Panc1 (cell line): ENCODE measurements at places on chromosomes 1 and 21.

- no peak for DNase-seq
Observed at GRCh38 chr1:178101266-178101630, 7.3 kb downstream of the RASAL2 start.

- no peak for DNase-seq
Observed at GRCh38 chr1:117499071-117499470, 106.8 kb upstream of the TENT5C start.

- no peak for DNase-seq
Observed at GRCh38 chr1:170701962-170702361, 38.0 kb downstream of the PRRX1 start.

DNA sequence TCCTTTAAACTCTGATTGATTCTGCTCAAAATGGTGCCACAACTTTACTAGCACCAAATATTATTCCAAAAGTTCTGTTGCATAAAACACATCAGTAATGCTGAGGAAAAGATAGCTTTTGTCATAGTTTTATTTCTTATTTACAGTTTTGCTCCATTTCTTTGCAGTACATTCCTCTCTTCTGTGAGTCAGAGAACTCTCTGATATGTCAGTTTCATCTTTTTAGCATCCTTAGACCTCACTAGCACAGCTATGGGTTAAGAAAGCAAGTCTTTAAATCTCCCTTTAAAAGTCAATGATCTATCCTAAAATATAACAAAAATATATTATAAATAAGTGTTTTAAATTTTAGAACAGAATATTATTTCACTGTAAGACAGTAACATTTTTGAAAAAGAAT, 356.6 kb upstream of the SNX7 start:
- DNase-seq: no peak

DNA sequence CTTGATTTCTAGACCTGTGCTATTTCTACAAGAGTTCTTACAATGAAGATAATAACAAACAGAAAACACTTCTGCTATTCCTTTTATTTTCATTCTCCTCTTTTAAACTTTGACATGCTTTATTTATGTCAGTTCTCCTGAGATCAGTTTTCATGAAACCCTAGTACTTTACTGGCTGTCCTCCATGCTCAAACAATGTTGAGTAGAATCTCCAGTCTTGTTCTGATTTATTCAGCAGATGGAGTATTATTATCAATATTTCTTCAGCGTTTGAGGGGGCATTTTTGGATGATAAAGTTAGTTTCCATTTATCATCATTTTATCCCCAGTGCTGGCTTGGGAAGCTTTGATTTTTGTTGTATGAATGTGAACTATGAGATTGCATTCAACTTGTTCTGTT, 85.9 kb upstream of the WARS2 start:
- no peak for DNase-seq

- no peak for DNase-seq
Observed at GRCh38 chr1:162070094-162070748, 730 bp downstream of the NOS1AP start.

DNA sequence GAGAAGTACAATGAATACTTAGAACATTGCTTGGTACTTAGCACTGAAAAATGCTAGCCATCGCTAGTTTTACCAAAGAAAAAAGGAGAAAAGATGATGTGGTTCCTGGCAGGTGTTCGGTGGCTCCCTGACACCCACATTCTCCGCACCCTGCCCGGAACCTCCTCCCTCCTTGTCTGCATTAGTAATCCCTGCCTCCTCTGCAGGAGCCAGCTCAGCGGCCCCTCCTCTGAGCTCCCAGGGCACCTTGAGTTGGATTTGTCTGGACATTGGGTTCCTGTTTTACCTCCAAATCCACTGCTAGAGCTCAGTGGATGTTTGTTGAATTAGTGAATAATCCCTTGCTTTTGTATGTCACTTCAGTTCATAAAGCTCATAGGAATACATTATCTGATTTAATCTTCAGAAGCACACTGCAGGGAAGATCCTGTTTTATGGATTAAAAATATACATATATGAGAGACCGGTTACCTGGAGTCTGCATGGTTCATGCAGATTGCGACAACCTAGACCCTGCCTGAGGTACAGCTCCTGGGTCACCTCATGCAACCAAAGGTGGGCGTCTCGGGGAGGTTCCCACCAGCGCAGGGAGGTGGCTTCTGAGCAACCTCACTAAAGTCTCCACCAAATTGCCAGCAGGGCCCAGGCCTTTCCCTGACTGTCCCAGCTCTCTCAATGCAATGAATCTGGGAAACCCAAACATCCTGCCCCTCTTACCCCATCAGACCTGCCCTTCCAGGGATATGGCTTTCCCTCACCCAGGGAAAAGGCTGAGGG, 24.2 kb downstream of the PCAT6 start:
- no peak for DNase-seq

DNA sequence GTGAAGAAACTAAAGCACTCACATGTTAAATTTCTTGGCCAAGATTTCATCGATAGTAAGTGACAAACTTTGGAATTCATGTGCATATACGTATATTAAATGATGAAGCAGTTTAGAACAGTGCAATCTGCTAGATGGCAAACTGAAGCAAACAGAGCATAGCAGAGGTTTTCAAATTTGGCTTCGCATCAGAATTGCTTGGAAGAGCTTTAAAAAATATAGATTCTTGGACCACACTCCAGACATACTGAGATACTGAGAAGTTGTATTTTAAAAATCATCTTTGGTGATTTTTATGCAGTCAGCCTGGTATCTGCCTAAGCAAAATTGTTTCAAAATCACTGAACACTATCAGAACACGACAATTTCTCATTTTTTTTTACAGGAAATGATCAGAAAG, 709.2 kb downstream of the PLA2G4A start:
- no peak for DNase-seq

DNA sequence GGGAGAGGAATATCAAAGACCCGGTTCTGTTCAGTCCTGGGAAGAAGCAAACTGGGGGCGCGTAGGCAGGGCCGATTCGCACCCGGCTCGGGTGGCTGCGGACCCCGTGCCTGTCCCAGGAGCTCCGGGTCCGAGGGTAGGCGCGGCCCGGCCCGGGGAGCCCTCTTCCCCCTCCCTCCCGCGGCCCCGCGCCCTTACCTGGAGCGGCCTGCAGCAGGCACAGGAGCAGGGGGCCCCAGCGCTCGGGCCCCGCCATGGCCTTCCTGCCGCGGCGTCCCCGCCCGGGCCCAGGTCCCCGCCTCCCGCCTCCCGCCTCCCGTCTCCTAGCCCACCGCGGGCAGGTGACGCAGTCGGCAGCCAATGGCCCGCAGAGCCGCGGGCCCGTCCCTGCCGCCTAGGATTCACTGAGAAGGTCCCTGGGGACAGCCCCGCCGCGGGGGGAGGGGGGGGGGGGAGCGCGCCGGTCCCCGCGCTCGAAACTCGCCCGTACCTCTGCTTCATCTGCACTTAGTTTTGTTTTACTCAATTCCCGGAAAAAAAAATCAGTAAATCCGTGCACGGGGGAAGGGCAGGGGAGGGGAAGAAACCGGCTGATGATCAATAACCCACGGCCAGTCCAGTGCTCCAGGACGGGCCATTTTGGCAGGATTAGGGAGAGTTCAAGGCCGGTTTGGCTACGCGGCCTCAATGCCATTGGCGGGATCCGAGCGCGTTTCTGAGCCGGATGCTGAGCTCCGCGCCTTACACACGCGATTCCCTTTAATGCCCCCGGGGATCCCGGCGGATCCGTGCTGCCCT, at the start of gene IFNLR1:
TSS of gene IFNLR1 (minus strand) at position 297 of the 798 bp plus-strand sequence. CDS start at position 256, 41 bp downstream.
- no peak for DNase-seq

GRCh38 chr1:201786824-201787223, 42.1 kb upstream of the IPO9 start:
- no peak for DNase-seq

- DNase-seq: no peak
Observed at GRCh38 chr1:8910914-8911313, 32.4 kb upstream of the ENO1 start.

- no peak for DNase-seq
Observed at GRCh38 chr1:195241066-195241465, 1367.2 kb downstream of the KCNT2 start.

- no peak for DNase-seq
Observed at GRCh38 chr1:109819906-109820305, 56.2 kb upstream of the EPS8L3 start.

DNA sequence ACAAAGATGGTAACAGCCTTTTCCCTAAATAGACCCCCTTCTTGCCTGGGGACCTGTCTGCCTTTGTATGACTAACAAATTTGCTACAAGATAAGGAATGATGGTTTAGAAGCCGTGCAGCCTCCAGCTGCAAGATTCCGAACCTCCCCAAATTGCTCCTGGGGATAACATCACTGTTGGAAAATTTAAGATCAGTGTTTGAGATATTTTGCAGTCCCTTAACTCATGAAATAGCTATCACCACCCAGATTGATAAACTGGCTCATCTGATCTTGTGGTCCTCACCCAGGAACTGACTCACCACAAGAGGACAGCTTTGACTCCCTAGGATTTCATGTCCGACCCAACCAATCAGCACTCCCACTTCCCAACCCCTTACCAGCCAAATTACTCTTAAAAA, 254.7 kb downstream of the USH2A start:
- DNase-seq: no peak

DNA sequence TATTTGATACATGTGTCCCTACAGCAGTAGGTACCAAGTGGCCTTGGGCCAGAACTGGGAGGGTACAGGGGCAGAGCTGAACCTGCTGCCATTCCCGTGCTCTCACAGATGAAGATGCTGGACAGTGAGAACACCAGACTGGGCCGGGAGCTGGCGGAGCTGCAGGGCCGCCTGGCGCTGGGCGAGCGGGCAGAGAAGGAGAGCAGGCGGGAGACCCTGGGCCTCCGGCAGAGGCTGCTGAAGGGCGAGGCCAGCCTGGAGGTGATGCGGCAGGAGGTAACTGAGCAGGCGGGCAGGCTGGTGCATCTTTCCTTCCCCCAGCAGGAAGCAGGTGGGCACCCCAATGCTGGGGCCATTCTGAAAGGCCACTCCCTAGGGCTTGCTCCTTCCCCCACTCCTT, 21.9 kb downstream of the MFAP2 start:
- no peak for DNase-seq

- no peak for DNase-seq
Observed at GRCh38 chr1:99849413-99849743, 783 bp upstream of the AGL start.

DNA sequence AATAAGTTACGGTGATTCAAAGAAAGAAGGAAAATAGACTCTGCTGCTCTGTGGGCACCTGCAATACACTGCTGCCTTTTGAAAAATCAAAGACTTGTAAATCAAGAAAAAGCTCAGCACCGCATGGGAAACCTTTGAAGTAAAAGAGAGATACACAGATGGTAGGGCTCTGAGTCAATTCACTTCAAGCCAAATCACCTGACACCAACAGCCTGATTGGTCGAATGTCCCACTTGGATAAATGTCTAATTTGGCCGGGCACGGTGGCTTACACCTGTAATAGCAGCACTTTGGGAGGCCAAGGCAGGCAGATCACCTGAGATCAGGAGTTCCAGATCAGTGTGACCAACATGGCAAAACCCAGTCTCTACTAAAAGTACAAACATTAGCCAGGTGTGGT, 19.2 kb upstream of the RCAN3 start:
- DNase-seq: no peak

DNA sequence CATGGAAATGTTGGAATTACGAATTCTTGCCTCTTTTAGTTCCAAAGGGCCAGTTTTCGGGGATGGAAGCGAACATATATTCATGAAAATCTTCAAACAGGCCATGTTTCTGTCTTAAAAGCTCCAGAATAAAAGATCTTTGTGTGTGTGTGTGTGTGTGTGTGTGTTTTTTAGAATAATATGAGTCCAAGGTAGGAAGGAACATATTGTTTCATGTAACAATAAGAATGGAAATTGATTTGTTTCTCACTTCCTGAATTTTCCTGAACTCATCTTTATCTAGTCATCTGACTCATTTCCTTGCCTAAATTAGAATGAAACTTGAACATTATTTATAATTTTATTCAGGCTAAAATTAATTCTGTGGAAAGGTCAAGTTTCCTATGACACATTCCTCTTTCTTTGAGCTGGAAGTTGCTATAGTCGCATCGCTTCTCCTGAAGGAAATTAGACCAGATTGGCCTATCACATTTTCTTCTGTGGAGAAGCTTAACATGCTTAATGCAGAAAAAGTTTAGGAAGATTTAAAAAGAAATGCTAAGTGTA, 805.1 kb upstream of the ADAMTS5 start:
- no peak for DNase-seq

- DNase-seq: no peak
Observed at GRCh38 chr1:219757890-219758289, 145.0 kb upstream of the ZC3H11B start.

- no peak for DNase-seq
Observed at GRCh38 chr1:64095832-64096231, 107.6 kb upstream of the UBE2U start.

- DNase-seq: no peak
Observed at GRCh38 chr21:33075596-33076195, 5.8 kb downstream of the OLIG1 start.

GRCh38 chr1:100606438-100606837, 68.5 kb downstream of the GPR88 start:
- DNase-seq: no peak

DNA sequence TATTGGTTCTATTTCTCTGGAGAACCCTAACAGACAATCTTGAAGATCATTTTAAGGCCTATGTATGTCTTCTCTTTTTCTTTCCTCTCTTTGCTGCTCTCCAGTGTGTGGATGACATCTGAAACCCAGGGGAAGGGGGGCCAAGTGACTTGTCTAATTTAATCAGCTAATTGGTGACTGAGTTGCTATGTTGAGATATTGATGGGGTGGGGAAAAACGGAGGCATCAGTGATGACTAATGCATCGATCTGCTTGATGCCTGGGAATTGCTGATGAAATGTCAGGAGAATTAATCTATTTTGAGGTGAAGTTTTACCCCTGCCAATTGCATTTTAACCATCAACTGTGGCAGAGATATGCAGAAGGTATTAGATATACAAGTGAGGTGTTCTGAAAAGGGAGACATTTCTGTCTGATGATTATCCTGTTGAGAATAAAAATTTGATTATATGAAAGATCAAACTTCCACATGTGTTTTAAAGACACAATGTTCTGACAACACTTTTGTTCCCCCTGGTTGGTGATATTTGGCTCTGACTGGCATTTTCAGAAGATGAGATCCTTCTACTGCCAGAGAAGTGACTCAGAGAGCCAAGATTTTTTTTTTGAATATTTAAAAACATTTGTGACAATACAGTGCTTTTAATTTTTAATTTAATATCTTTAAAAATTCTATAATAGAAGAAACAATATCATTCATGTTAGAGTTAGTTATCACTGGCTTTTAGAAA, 18.7 kb upstream of the PTGFR start:
- DNase-seq: no peak
